WERI-Rb-1 (cell line): ENCODE measurements at places on chromosomes 1 and 21.

DNA sequence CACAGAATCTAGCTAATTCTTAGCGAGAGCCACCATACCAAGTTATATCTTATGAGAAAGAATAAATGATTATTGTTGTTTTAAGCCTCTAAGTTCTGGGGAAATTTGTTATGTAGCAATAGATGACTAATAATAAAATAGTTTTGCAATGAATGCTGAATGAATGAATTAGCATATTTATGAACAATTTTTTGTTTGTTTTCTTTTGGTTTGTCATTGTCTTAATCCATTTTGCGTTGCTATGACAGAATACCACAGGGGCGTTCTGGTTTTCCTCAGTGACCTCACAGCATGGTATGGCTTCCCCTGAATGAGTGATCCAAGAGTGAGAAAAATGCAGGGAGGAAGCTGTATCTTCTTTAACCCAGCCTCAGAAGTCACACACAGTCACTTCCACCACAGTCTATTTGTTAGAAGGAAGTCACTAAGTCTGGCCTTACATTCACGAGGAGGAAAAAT, 53.8 kb upstream of the HPDL start:
- DNase-seq = no peak

DNA sequence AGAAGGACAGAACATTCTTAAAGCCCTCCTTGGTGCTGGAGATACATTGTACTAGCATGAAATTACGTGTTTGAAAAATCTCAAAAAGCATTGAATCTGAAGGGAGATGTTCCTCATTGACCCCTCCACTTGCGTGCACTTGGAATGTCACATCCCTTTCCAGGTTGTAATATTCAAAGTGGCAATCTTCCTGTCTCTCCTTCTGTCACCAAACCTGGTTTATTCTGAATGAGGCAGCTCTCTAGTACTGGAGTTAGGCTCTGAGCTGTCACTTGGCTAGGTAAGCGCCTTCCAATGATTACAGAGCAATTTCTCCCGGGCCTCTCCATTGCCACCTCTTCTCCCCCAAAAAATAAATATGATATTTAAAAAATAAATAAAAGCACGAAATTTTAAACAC, 855 bp downstream of the DSCAM start:
- DNase-seq = no peak

GRCh38 chr1:71521655-71522264, 440.9 kb upstream of the ZRANB2 start:
- DNase-seq = peak; percentile 44

GRCh38 chr21:41859297-41859980, 19.7 kb downstream of the PRDM15 start:
- no peak for DNase-seq

DNA sequence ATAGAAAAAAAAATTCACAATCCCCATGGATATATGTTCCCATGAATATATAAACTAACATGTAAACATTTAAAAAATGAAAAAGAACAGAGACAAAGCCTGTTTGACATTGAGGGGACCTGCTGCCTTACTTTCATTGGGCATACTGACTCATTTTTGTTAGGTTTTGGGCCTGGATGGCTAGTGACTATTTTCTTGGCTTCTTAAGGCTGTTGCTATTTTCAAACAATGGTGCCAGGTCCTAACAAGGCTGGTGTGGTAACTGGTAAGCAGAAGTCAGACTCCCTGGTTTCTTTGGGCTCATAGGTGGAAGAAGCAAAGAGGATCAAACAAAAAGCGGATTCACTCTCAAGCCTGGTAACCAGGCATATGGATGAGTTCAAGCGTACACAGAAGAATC, 51.0 kb downstream of the LAMC2 start:
- DNase-seq = no peak

DNA sequence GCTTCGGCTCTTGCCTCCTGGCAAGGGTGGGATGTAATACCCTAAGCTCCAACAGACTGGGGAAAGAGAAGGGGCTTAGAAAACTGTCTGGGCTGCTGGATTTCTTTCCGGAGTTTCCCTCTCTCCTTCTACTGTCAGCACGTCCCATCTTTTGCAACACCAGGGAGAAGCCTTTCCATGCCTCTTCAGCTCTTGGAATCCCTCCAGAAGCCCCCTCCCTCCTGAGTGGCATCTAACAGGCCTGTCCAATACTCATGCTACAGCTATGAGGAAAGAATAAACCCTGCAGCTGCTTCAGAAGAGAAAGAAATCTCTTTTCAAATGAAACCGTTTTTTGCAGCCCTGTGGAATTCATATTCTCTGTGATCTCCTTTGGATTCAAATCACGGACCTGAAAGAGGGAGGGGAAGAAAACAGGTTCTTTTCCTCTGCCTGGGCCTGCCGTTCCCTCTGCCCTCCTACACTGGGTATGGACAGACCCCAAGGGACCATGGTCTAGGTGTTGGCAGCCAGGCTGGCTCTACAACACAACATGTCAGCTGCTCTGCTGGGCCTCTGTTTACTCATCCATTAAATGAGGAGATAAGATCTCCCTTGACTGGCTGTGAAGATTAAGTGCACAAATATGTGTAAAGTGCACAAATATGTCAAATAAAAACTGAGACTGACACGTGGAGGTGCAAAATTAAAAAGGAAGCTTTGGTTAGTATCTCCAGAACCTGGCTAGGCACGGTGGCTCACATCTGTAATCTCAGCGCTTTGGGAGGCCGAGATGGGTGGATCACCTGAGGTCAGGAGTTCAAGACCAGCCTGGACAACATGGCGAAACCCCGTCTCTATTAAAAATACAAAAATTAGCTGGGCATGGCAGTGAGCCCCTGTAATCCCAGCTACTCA, 6.0 kb upstream of the CAPN2 start:
- DNase-seq = no peak

GRCh38 chr1:86273066-86273465, 116.5 kb upstream of the COL24A1 start:
- no peak for DNase-seq

DNA sequence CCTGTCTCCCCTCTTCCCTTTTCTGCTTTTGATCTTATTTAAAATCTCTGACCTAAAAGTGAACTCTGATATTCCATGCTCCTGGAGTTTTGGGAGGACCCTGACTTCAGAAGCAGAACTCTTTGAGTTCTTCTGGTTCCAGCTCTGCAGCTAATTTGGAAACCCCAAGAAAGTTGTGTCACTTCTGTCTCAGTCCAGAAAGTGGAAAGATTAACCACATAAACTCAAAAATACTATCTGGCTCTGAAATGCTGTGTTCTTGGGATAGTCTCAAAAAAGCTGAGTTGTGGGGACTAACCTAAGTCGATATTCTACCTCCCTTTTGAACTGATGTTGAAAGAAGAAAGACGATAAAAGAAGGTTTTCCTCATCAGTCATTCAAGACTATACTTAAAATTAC, 59.8 kb downstream of the ITPKB start:
- no peak for DNase-seq

- DNase-seq = no peak
Measured at GRCh38 chr1:57844382-57844980, 420.6 kb upstream of the DAB1 start.

DNA sequence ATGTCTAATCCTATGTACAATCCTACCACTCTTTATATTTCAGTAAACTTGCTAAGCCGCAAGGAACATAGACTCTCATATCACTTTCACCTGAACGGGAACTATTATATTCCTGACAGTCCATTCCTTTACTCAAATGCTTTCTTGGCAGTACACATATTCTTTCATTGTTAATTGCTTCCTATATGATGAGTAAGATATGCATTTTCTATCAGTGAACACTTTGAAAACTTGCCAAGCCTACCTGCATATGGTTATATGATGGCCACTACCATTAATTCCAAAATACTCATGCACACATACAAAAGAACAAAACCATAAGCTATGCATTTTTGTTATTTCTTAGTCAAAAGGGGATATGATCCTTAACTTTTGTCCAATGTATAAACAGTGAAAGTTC, 341.5 kb downstream of the VAV3 start:
- no peak for DNase-seq

DNA sequence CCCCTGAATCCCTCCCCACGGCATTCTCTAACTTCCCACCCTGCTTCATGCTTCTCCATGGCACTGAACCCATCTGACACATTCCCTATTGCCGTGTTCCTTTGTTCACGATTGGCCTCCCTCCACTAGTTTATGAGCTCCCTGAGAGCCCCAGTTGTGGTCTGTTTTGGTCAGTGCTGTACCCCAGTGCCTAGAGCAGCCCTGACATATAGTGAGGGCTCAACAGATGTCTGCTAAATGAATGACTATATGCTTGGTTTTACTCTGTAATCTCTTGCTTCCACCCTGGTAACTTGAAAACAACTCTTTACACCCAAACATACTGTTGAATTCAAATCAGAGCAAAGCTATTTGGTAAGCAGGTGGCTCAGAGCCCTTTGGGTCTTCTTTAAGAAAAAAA, 171.1 kb upstream of the EDN2 start:
- no peak for DNase-seq

GRCh38 chr1:20137604-20138003, 1.5 kb upstream of the PLA2G2F start:
- DNase-seq = no peak

DNA sequence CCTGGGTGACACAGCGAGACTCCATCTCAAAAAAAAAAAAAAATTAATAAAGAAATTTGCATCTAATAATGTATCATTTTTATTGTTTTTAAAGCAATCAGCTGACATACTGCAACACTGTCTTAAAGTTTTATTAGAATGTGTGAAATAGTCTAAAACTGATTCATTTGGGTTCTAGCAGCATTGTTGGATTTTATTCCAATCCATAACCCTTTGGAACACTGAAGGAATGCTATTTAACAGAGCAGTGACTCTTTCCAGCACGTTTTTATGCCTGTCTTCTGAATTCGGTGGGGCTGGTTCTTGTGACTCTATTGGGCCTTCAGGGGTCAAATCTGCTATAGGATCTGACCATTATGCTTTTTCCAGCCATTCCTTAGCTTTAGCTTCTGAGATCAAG, 18.2 kb upstream of the FMO4 start:
- no peak for DNase-seq

GRCh38 chr1:204974327-204974726, 68.7 kb upstream of the CNTN2 start:
- DNase-seq = peak; percentile 79
